ENCODE measurements at places on chromosomes 6 and 20.

GRCh38 chr6:141728330-141728729 is 404.4 kb upstream of the GJE1 start:
- no peak for DNase-seq

DNA sequence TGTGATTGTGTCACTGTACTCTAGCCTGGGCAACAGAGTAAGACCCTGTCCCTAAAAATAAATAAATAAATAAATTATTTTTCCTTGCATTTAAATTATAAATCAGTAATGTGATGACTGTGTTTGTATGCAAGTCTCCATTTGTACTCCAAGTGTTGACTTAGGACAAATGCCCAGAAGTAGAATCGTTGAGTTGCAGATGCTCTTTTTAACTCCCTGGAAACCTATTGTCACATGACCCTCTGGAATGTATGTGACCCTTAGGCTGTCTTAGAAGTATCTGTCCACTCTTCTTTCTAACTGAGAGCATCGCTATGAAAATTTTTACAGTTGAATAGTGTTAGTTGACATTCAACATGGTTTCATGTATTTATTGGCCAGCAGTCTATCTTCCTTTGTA is 18.8 kb downstream of the OR2A4 start:
- no peak for DNase-seq

DNA sequence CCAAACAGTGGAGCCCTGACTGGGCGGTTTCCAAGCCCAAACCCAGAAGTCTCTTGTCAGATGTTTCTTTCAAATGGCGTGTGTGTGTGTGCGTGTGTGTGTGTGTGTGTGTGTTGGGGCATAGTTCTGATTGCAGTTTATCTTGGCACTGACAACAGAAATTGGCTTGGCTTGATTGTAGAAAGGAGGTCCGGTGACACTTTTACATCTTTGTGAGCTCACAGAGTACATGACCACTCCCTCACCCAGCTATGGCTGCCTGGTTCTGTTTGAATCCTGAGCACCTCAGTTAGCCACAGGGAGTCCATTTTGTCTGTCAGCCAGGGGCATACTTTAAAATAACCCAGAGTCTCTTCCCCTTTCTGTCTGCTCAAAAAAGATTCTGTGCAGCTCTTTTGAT is 276.3 kb downstream of the CD83 start:
- no peak for DNase-seq

DNA sequence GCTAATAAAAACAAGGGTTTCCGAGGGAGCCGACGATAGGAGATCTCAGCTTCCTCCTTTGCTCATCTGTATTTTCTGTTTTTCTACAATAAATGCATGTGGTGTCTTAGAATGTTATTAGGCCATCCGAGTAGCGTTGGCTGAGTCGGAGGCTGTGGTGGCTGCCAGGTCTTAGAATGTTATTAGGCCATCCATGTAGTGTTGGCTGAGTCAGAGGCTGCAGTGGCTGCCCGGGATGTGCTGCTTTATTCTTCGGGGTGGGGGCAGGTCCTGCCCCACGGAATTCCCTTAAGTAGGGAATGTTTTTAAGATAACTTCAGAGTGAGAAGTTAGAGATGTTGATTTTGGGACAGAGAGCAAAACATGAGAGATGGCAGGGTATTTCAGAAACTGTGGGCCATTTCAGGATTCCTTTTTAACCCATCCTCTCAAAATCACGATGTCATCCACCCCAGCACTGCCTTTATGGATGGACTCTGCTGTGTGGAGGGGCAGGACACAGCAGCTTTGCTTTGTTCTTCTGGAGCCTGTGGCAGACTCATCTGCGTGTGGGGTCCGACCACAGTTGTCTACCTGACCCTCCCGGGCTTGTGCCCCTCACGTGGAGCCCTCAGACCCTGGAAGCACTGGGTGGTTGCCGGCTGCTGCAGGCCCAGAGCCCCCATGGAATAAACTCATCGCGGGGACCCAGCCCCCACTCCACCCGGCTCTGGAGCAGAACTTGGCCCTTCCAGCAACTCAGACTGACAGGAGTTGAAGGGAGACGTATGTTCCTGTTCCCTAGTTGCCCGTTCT is 20.4 kb downstream of the OSBPL2 start:
- DNase-seq, result no peak

GRCh38 chr20:48490961-48491831 is 336.6 kb downstream of the PREX1 start:
- DNase-seq, result no peak

GRCh38 chr6:53903357-53903756 is 108.6 kb downstream of the LRRC1 start:
- no peak for DNase-seq

DNA sequence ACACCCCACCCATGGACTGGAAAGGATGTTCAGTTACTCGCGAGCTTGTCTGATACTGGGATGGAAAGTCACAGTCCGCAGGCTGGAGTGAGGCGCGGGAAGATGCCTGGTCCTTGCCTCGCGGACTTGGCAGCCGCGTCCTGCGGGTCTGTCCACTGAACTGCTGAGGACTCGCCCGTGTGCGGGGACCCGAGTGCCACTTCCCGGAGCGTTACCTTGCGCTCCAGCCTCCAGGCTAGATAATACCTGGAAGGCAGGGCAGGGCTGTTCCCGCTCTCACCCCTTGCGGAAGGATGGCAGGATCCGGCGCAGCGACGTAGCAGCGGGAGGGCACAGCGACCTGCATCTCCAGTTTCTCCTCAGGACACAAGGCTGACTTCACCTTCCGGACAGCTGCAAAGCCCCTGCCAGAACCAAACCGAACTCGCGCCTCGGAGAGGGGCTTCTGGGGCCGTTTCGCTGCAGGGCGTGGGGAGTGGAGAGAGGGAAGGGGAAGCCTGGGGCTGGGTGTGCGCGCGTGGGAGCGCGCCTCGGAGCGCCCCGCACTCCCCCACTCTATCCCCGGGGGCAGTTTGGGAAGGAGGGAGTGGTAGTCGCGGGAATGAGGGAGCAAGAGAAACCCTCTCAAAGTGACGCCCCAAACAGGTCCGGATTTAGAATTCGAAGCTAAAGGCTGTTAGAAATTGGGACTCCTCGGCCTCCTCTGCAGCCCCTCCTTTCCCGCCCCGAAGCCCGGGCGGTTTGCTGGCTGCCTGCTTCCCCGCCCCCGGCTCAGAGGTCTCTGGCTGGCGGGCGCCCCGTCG is at the start of gene KCNQ5:
KCNQ5 (plus strand) TSS at position 774 of the 803 bp plus-strand sequence.
- DNase-seq, result no peak

- no peak for DNase-seq
These were observed 55.0 kb downstream of the ALDH5A1 start for GRCh38 chr6:24549674-24550353.

DNA sequence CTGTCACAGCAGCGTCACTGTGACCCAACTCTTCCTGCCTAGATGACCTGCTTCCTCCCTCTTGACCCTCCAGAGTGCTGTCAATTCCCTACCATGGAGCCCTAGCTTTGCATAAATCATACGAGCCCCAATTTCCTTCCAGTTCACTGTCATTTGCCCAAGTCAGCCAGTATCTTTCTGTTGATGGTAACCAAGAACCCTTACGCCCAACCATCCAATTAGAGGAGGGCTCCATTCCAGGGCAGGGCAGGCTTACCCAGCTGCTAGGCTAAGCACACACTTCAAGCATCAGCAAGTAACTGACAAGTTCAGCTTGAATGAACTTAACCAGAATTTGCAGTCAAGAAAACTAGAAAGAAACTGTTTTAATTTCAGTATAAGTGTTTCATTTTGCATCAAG is 25.7 kb downstream of the WFDC3 start:
- DNase-seq, result no peak

DNA sequence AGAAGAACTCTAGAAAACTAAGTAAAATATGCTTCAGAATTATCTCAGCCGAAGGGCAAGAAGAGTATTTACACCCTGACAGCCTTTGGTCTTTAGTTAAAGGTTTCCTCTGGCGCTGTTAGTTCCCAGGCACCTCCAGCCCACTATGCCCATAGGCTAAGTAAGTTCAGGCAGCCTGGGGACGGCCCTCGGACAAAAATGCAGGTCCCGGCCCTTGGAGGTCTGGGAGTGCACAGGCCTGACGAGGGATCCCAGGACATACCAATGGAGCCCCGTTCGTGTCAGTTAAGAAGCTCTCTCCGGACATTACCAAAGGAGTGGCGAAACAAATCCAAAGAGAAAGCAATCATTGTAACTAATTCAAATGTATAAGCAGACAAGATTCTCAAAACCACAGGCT is 311.8 kb downstream of the CD83 start:
- DNase-seq, result no peak

GRCh38 chr6:50714487-50715379 is 1.4 kb downstream of the TFAP2D start:
- DNase-seq, result no peak

DNA sequence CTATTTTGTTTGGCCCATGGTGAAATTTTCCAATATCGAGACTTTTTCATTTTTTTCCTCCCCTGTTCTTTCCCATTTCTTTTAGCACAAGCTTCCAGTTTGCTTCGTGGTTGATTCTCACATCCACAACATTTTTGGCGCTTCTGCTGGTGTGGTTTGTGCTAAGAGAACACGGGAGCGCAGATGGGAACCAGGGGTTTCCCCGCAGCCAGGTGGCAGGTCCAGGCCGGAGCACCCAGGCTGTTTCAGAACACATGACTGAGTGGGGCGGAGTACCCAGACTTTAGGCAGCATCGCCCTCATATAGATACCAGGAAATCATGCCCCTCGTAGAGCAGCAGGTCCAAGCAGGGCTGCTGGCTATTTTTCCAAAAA is 58.0 kb downstream of the SYTL3 start:
- no peak for DNase-seq

DNA sequence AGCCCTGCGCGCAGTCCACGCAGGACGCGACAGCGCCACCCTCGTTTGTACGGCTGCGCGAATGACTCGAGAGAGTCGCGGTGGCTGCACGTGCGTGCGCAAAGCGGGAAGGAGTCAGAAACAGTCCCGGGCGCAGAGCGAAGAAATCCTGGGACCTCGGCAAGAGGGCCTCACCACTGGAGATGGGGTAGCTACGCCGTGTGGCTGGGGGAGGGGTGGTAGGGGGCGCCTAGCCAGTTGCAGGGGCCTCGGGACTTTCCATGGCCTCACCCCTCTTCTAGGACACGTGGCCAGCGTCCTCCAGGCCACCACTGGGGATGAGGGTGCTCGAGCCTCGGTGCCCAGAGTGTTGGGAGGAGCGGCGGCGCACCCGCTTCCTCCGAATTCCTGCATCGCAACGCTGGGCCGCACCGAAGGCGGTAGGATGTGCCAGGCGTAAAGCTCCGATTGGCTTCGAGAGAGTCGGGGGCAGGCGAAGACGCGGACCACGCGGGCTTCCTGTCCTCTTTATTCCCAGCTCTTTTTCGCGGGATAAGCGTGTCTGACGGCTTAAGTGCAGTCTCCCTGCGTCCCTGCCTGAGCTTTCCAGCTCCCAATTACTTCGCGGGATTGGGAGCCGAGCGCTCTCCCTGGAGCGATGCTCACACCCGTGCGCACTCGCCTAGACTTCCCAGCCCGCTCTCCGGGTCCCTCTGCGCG is 38.7 kb downstream of the NCR2 start:
- no peak for DNase-seq

DNA sequence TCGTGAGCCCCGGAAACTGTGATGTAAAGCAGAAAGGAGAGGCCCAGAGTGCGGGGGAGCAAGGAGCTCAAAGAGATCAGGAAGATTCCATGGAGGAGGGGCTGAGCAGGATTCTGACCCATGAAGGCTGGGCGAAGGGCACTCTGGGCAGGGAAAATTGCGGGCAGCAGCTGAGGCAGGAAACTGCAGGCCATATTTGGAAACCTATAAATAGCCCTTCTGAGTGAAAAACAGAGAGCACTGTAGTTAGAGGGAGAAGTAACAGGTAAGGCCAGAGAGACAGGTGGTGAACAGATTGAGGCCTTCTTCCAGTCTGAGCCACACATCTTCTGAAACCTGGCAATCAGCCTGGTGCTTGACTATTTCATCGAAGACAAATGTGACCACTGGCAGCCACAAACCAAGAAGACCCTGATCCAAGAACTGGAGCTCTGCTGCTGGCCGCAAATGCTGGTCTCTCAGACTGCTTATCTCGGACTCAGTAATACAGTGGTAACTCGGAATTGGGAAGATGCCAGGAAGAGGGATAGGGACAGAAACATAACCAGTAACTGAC is 14.1 kb upstream of the BEND3 start:
- no peak for DNase-seq

DNA sequence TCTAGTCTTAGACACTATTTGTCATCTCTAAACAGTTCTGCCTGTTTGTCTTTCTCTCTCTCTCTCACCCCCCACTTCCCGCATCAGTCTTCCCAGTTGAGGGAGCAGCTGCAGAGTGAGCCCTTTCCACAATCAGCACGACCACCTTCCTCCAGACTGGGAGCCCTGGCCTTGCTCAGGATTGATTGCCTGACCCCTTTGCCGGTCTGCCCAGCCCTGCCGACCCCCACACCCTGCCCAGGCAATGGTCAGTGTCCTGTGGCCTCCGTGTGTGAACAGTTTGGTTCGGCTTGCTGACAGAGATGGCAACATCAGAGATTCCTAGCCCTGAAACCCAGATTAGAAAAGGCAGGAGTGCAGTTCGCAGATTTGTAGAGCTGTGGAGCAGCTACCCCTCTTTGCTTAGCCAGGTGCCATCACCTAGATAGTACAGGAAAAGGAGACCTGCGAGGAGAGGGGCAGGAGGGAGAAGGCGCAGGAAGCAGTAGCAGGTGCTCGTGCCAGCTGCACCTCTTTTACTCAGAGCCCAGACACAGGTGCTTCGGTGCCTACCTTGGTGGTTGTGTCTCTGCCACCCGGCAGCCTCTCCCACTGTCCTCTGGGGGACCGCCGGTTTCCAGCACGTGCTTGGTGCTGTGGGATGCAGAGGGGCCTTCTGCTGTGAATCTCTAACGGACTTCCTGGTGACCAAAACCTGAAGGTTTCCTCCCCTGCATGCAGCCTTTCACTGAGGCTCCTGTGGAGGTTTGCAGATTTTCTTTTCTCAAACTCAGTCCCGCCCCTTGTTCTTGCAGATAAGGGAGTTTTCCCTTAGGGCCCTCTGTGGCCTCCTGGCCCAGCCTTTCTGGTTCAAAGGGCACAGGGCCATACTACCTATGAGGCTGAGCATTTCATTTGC is 92.4 kb downstream of the SCML4 start:
- DNase-seq, result no peak

GRCh38 chr6:65071480-65071879 is 635.5 kb downstream of the EYS start:
- DNase-seq, result no peak

- DNase-seq, result no peak
These were observed 28.6 kb downstream of the SLC23A2 start for GRCh38 chr20:4972506-4973251.
